ENCODE measurements at places on chromosomes 3 and 15.
A peak's percentile ranks its signal among the peaks of the same experiment; 100 is the strongest.

GRCh38 chr15:93974804-93975481 lies 256.4 kb upstream of the MCTP2 start:
- peak; percentile 12 for DNase-seq

GRCh38 chr3:112011376-112011940 lies 12.7 kb downstream of the TAGLN3 start:
- DNase-seq: no peak

DNA sequence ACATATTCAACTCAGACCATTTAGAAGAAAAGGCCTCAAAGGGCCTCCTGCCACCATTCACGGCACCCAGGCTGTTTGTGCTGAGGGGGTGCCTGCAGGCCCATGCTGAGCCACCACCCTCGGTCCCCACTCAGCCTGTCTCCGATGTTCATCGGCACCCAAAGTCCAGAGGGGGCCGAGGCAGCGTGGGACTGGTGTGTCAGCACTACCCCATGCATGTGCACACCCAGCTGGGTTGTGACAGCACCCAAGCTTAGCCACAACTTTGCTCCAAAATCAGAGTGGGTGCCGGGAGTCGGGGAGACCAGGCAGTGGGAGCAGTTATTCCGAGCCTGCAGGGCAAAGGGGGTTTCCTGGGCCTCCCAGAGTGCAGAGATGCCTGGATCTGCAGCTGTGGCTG lies 508.5 kb upstream of the ZNF717 start:
- no peak for DNase-seq

GRCh38 chr3:104520228-104520655 lies 846.5 kb upstream of the ALCAM start:
- no peak for DNase-seq

DNA sequence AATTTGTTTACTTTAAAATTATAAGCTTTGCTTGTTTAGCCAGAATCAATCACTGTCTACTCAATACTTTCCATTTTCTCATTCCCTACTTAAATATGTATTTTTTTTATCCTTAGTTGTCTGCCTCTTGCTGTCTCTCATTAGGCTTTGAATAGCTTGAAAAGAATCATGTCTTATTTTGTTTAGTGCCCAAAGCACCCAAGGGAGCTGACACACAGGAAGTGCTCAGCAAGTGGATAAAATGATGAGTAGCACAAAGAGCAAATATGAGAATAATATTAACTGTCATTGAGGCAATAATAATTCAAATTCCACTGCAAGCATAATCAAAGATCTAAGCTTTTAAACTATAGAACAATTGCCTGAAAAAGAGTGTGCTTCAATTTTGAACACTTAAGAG lies 19.0 kb upstream of the IL1RAP start:
- no peak for DNase-seq

DNA sequence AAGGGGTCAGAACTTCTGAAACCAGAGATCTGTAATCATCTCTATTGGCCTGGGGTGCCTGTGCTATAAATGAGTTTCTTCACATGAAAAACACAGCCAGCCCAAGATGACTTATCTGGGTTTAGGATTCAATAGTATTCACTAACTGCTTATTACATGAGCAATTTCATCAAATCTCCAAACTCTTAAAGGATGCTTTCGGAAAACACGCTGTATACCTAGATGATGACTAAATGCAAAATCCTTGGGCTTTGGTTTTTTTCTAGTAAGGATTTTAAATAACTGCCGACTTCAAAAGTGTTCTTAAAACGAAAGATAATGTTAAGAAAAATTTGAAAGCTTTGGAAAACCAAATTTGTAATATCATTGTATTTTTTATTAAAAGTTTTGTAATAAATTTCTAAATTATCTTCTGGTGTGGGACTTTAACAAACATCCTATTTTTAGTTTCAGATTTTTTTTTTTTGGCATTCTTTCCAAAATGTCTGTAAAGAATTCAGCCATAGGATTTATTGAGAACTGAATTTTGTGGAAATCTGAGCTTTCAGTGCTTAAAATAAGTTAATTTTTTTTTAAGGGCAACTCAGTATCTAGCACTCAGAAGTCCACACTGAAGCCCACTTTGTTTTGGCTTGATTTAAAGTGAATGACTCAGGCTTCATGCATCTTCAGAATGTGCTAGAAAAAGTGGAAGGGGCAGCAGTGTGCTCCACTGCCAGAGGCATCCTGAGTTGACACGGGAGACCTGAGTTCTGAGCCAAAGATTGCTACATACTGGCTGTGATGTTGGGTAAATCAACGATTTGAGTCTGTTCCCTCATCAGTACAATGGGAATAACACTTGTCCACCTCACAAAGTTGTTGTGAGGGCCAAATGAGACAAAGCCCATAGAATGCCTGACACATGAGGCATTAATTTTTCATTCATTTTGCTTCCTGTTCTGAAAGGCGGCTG lies 18.7 kb downstream of the TMEM43 start:
- no peak for DNase-seq

GRCh38 chr3:4825436-4826236 lies 153.6 kb upstream of the BHLHE40 start:
- no peak for DNase-seq

GRCh38 chr3:67076607-67077006 lies 78.5 kb downstream of the KBTBD8 start:
- DNase-seq: no peak

DNA sequence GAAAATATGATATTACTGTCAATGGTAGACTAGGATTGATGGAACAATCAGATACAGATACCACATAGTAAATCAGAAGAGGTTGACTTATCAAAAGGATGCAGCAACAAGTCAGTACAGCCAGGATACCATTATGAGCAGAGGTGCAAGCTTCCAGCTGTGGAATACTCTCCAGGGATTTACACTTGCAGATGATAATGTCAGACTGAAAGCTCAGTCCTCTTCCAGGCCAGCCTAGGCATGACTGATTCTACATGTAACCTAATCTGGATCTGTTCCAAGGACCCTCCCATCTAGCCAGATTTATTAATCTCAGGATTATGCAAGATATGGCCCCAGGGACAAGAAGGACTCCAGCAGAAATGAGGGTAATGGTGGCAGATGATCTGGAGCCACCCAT lies 8.2 kb downstream of the FILIP1L start:
- DNase-seq: no peak

GRCh38 chr15:75694241-75695182 lies 18.1 kb downstream of the CSPG4 start:
- peak; percentile 80 for DNase-seq

GRCh38 chr15:39602143-39602542 lies 21.3 kb downstream of the THBS1 start:
- no peak for DNase-seq

- DNase-seq: no peak
Observed at GRCh38 chr3:133361435-133361834, 38.4 kb upstream of the BFSP2 start.

DNA sequence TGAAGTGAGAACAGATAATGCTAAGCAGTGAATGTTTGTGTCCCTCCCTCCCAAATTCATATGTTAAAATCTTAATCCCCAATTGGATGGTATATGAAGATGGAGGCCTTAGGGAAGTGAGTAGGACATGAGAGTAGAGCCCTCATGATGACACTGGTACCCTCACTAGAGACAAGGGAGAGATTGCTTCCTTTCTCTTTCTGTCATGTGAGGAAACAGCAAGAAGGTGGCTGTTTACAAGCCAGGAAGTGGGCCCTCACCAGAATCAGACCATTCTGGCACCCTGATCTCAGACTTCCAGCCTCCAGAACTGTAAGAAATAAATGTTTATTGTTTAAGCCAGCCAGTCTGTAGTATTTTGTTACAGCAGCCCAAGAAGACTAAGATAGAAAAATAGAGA lies 209.5 kb downstream of the SATB1 start:
- DNase-seq: no peak

GRCh38 chr3:170054204-170054603 lies 16.4 kb downstream of the GPR160 start:
- no peak for DNase-seq

DNA sequence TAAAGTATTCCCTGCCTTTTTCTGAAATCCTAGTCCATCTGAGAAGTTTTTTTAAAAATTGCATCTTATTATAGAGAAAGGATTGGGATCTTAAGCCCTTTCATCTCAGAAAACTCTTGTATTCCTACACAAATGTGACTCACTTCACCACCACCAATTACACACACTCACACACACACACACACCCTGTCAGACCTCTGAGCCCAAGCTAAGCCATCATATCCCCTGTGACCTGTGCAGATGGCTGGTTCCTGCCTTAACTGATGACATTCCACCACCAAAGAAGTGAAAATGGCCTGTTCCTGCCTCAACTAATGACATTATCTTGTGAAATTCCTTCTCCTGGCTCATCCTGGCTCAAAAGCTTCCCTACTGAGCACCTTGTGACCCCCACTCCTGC lies 1181.9 kb downstream of the ROBO2 start:
- DNase-seq: no peak

GRCh38 chr3:121895121-121895520 lies 920 bp downstream of the SLC15A2 start:
- DNase-seq: no peak

GRCh38 chr3:141240687-141241615 lies 9.3 kb downstream of the PXYLP1 start:
- peak; percentile 19 for DNase-seq

GRCh38 chr3:185916042-185916833 lies 21.6 kb downstream of the TRA2B start:
- no peak for DNase-seq

All from head of caudate nucleus (tissue), 42 donors.